Thoracic aorta (tissue), 2 donors: ENCODE measurements at places on chromosomes 16 and 17.

- H3K4me1 ChIP-seq = peaks cover 12% of the 10 kb centered on the region
- H3K36me3 ChIP-seq = no peaks in the 10 kb centered on the region
- H3K4me3 ChIP-seq = no peak overlapping the region
- H3K27me3 ChIP-seq = no peaks in the 10 kb centered on the region
- no peak for DNase-seq
Observed at GRCh38 chr16:12455287-12455798, 348.3 kb downstream of the CPPED1 start.

DNA sequence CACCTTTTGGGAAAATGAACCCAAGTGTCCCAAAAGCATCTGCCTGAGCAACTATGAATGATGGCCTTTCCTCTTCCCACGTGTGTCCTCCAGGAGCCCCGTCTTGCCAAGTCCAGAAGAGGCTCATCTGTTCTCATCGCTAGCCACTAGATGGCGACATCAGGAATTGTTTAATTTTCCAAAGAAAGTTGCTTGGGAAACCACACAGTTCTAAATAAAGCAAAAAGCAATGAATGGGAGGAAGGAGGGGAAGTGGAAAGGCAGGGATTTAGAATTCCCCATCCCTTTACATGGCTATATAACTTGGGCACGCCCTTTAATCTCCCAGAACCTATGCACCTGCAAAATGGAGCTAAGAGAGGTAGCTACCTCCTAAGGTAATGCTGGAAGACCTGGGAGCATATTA is 9.0 kb upstream of the CDH5 start:
- no peak overlapping the region for H3K4me3 ChIP-seq
- no peak for DNase-seq
- no peaks in the 10 kb centered on the region for H3K27me3 ChIP-seq
- no peaks in the 10 kb centered on the region for H3K36me3 ChIP-seq
- H3K4me1 ChIP-seq = peaks cover 10% of the 10 kb centered on the region
- no peak overlapping the region for H3K27ac ChIP-seq

- no peaks in the 10 kb centered on the region for H3K27me3 ChIP-seq
- DNase-seq = no peak
- H3K27ac ChIP-seq = peak overlapping the region; percentile 95
Observed at GRCh38 chr16:66926961-66927436, 1.7 kb upstream of the RRAD start.

GRCh38 chr16:12519986-12520385 is 283.7 kb downstream of the CPPED1 start:
- no peaks in the 10 kb centered on the region for H3K36me3 ChIP-seq
- H3K27me3 ChIP-seq = no peaks in the 10 kb centered on the region
- DNase-seq = no peak
- H3K4me3 ChIP-seq = no peak overlapping the region
- no peak overlapping the region for H3K27ac ChIP-seq

DNA sequence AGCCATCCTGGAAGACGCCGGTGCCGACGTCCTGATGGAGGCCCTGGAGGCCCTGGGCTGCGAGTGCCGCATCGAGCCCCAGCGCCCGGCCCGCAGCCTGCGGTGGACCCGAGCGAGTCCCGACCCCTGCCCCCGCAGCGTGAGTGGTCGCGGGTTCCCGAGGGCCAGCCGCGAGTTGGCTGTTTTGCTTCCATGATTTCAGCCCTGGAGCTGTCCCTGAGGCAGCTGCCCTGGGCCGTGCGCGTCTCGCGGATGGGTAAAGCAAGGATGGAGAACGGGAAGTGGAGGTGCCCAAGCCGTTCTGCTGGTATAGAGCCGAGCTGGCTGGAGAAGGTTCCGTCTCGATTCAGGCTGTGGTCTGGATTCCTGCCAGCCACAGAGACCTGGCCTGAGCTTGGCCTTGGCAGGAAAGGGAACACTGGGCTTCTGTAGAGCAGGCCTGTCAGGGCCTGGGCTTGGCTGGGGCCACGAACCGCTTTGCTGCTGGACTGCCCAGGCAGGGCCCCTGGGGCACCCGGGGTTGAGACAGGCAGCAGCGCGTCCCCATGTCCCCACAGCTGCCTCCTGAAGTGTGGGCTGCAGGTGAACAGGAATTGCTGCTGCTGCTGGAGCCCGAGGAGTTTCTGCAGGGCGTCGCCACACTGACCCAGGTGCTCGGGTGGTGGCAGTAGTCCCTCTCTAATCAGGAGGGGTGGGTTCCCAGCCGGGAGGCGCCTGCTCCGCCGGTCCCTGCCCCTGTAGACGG is 941 bp upstream of the MRPS34 start:
- peak overlapping the region; percentile 84 for H3K27ac ChIP-seq
- peaks cover 25% of the 10 kb centered on the region for H3K36me3 ChIP-seq
- no peak for DNase-seq
- H3K27me3 ChIP-seq = no peaks in the 10 kb centered on the region

GRCh38 chr17:61750656-61751055 is 112.7 kb downstream of the BRIP1 start:
- no peaks in the 10 kb centered on the region for H3K36me3 ChIP-seq
- no peak for DNase-seq
- H3K27ac ChIP-seq = no peak overlapping the region
- H3K4me3 ChIP-seq = no peak overlapping the region
- no peaks in the 10 kb centered on the region for H3K4me1 ChIP-seq
- H3K27me3 ChIP-seq = no peaks in the 10 kb centered on the region
